ENCODE measurements at places on chromosomes 11 and 22.

- DNase-seq = no peak
These were observed 68.5 kb downstream of the SBF2 start for GRCh38 chr11:10225553-10225952.

DNA sequence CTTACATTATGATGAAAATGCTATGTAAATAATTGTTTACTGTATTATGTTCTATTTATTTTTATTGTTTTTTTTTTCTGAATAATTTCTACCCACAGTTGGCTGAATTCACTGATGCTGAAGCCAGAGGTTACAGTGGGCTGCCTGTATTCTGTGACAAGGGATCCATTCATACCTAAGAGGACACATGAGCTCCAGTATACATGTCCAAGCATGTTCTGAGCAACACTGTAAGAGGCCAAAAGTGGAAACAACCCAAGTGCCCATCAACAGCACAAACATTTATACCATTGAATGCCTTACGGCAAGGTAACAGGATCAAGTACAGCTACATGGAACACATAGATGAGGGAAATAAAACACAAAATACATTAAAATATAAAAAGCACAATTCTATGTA, 1.4 kb upstream of the SRSF8 start:
- DNase-seq = no peak

DNA sequence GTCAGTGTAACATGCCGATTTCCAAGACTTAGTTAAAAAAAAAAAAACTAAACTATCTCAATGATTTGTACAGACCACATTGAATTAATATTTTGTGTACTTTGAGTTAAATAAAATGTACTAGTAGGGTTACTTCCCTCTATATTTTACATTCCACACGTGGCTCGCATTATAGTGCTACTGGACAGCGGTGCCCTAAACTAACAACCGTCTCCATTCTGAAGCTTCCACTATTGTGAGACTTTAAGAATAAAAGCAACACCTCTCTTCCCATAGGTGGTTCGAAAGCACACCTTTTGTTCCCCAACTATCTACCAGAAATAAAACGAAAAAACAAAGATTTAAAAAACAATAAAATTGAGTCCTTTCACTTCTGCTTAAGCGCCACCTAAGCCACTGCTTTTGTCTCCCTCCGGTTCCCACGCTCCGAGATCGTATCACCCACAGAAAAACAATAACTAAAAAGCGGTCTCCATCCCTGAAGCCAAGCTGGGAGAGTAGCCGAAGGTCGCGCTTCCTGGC, 380 bp upstream of the TTC17 start:
- no peak for DNase-seq

DNA sequence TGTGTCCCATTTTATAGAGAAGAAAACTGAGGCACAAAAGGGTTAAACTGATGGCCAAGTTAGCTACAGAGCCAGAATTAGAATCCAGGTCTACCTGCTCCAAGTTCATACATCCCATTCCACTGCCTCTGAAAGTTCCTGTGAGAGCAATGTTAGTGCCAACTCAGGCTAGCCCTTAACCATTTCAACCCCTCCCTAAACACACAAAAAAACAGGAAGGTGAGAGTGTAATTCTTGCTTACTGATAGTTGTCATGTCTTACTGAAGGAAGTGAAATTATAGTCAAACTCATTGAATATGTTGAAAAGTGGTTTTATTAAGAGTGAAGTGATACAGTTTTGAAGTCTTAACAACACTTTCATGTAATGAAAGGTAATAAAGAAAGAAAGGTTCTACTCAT, 2.9 kb upstream of the E2F8 start:
- DNase-seq = no peak

DNA sequence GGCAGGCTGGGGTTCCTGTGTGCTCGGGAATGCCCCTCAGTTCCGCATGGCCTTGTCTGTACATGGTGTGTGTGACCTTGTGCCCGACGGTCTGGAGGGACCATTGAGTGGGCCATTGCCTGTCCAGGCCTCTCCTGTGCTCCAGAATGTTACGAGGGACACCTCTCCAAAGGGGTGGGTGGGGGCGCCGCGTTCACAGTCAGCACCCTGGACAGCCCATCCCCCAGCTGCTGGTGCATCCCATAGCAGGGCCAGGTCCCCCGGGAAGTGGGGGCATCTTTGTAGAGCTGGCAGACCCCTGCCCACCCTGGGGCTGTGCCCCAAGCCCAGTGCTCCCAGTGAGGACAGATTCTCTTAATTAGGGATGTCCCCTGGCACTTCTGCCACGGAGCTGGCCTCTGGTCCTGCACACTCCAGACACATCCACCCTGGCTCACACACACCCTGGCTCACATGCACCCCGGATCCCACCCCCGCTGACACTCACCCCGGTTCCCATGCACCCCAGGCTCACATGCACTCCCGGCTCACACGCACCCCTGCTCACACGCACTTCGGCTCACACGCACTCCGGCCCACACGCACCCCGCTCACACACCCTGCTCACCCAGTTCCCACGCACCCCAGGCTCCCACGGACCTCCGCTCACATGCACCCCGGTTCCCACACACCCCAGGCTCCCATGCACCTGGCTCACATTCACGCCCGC, 15.6 kb downstream of the TSPAN4 start:
- no peak for DNase-seq

- DNase-seq = no peak
These were observed 11.1 kb upstream of the MICAL2 start for GRCh38 chr11:12099132-12099873.

DNA sequence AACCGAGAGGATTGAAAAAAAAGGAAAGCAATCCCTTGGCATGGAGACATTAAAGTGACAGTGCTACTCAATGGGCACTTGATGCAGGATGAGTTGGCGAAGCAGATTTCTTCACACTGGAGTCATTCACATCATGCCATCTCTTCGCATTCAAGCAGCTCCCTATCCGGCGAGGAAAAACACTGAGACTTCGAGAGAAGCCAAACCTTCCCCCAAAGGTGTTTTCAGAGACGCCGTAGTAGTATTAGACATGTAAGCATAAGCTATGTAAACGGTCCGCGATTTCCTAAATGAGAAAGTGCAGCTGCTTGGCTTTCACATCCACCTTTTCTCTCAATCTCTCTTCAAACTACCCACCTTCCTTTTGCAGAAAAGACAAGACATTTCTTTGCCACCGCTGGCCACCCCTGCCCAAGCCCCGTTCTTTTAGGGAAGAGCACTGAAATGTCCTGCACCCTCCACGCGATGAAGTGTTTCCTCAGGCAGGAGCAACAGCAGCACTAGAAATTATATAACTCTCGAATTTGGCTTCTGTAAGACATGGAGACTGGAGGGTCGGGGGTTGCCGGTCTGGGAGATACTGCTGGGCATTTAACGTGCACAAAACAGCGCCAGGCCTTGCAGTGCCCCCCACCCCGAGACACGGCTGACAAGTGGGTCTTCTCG, at the start of gene DLG2:
Gene DLG2, minus strand, starts transcription at position 13 of the 666 bp plus-strand sequence.
- DNase-seq = no peak

- DNase-seq = no peak
These were observed 230.5 kb downstream of the MIAT start for GRCh38 chr22:26887916-26888315.

- no peak for DNase-seq
These were observed 237.3 kb upstream of the CADM1 start for GRCh38 chr11:115741376-115742107.

GRCh38 chr22:24333301-24333700, 62.7 kb downstream of the SPECC1L start:
- no peak for DNase-seq

DNA sequence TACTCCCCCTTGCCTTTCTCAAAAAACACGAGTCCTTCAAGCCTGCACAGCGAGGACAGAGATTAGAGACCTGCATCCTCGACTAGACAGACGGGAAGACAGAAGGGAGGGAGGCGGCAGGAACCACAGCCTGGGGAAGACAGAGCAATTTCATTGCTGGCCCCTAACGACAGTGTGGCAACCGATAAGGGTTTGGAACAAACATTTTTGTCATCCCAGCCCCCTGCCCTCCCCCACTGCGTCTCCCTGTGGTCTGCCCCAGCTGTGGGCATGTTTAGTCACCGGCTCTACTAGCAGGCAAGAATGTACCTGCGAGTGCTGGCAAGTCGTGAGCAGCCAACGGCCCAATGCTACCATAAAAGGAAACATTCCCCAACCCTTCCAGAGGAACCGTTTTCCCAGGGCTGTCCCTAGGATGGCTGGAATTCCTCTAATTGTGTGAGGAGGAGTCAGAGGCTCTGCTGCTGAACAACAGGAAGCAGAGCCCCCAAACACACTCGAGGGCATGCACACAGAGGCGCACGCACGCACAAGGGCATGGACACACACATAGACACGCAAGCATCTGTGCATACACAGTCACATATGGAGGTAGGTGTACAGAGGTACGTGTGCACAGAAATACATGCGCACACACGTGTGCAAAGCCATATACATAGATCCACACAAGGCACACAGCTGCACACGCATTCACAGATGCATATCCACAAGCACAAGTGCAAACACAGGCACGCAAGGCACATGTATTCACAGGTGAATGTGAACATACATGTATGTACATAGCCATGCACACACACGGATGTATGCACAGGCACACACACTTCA, 58.3 kb downstream of the MYH9 start:
- DNase-seq = no peak

- DNase-seq = no peak
These were observed 77.4 kb downstream of the RELT start for GRCh38 chr11:73453562-73453961.

DNA sequence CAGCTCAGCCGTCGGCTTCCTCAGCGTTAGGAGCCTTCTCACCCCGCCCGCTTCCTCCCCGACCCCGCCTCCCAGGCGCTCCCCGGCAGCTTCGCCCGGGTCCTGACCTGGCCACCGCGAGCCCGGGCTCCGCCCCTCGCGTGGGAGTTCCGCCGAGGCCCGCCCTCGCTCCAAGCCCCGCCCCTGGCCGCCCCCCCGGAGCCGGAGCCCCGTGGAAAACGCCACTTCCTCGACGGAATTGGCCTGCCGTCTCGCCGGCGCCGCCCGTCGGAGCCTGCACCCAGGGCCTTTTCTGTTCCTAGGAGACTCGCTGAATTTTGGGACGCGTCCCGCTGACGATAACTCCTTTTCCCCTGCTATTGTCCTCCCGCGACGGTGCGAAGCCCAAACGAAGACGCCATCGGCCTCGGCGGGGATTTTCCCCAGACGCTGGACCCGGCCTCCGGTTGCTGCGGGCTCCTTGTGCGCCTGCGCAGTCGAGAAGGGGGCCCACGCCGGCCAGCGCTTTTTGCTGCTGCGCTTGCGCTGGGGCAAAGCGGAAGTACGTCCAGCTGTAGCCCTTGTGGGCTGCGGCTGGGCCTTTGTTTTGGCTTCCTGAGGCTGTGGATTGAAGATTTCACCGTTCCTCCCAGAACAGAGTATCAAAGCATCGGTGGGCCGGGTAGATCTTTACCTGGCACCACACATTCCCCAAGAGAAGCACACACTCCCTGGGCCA, 10.0 kb downstream of the RELA start:
- DNase-seq = no peak

DNA sequence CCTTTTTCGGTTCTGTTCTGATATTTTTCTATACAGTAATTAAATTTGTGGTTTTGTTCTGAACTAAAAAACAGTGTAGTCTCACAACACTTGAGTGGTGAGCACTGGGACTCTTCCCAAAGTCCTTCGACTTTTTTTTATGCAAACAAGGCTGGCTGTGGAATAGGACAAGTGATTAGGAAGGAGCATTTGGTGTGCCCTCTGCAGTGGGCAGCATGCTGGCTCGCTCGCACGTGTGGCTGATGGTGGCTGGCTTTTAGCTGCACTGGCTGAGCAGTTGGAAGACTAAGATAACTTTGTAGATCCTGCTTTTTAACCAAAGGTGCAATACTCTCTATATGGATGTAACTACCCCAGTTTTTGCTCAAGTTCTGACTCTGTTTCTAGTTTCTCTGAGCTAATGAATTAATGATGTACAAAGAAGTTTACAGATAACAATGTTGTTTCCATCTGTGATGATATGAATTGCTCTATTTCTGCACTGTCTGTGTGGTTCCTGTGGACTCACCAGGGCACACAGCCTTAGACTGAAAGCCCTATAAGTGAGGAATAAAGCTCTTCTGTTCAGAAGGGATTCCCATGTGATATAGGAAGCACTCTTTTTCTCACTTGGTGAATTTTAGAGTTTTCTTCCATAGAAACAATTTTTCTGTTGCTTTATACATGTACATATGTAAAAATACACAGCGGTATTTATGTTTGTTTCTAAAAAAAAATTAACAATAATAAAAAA, 143.1 kb upstream of the RASSF10 start:
- DNase-seq = no peak

- peak; percentile 23 for DNase-seq
These were observed 416.3 kb downstream of the BUD13 start for GRCh38 chr11:116356451-116356850.

- no peak for DNase-seq
These were observed 8.4 kb upstream of the MMP12 start for GRCh38 chr11:102883141-102883540.

GRCh38 chr22:27614006-27614649, 187.4 kb downstream of the MN1 start:
- no peak for DNase-seq

DNA sequence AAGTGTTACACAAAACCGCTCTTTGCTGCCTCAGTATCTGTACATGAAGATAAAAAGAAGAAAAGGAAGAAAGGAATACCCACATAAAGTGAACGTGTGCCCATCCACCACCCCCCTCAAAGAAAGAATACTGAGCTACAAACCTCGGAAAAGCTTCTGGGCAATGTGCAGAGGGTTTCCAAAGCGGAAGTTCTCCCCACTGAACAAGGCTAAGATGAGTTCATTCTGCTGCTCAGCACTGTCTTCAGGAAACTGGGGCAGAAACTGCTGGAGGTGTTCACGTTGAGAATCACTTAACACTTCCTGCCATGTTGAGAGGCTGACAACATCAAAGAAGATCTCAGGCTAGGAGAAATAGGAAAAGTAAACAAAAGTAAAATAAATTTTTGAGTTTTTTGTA, 6.9 kb downstream of the NFRKB start:
- no peak for DNase-seq

- DNase-seq = no peak
These were observed 27.3 kb downstream of the FAM118A start for GRCh38 chr22:45336971-45337431.

DNA sequence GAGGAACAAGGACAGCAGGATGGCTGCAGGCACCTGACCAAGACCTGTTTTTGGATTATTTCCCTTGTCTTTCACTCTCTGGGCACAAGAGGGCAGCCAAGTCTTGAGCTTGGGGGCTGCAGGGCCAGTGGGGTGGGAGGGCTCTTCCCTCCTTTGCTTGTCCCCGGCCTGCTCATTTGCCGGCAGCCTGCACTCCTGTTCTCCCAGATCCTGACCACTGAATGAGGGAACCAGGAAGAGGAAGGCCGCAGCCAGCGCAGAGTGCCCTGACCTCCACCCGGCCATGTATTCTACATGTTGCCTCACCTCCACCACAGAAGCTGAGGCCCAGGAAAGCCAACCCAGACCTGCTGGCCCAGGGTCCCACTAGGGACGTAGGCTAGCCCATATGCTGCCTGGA, 15.5 kb upstream of the NNMT start:
- DNase-seq = no peak

- no peak for DNase-seq
These were observed 19.2 kb downstream of the TBX1 start for GRCh38 chr22:19779685-19780268.

DNA sequence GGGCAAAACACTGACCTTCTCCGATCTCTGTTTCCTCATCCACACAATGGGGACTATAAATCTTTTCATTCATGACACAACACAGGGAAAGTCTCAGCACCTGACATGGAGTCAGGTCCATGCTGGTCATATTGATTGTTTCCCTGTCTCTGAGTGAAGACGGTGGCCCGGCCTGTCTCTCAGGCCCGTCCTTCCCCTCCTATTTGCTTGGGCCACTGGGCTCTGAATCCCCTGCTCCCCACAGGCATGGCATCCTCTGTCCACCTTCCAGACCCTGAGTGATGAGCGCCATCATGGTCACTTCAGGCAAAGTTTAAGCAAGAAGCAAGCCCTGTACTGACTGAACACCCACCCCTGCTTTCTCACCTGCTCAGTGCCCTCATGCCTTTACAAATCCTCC, 113.3 kb upstream of the ALX4 start:
- no peak for DNase-seq

All from NCI-H187 treated with DMSO at 0.1 percent for 48 hours (cell line).